ENCODE measurements at places on chromosomes 7 and 10.

DNA sequence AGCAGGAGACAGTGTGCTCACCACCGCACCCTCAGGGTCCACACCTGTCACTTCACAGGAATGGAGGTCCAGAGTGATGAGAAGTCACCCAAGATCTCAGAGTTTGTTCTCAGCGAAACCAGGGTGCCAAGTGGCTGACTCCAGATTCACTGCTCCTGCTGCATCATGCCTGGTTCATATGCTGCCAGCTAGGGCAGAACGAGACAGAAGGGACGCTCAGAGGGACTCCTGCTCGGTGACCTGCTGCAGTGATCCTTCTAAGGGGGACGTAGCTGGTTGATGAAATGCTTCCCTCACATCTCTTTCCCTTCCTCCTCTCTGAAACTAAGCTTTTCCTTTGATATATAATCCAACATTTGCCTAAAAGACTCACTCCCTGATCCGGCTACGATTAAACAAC lies 248.5 kb downstream of the SFMBT2 start:
- no peak for DNase-seq

DNA sequence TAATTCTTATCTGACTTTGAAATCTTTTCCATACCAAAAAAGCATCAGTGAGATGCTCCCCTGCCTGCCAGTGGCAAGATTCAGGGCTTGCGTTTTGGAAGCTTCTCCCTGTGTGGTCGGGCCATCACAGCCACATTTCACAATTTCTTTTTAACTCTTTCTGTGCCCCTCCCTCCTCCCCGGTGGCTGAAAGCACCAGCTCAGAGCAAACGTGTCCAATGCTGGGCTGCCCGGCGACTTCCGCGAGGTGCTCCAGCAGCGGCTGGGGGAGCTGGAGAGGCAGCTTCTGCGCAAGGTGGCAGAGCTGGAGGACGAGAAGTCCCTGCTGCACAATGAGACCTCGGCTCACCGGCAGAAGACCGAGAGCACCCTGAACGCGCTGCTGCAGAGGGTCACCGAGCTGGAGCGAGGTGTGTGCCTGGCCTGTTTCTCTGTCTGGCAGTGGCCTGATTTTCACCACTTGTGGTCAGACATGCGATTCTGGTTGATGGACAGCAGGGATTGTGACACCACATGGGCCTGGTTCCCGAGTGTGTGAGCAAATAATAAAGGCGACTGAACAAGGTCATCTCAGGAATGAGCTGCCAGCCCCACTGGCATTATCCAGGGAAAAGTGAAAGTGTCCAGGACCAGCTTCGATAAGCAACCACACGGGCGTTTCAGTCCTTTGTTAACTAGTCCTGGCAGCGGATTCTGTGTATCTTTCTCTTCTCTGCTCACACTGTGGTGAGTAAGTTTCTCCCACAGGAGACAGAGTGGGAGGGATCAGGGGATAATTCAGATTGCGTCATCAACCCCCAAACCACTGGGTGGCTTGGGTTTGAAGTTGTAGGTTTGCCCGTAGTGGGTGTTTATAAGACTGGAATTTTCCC lies 2.6 kb downstream of the NPTX2 start:
- DNase-seq, result no peak

GRCh38 chr10:77899080-77899477 lies 27.5 kb downstream of the DLG5 start:
- DNase-seq, result no peak

DNA sequence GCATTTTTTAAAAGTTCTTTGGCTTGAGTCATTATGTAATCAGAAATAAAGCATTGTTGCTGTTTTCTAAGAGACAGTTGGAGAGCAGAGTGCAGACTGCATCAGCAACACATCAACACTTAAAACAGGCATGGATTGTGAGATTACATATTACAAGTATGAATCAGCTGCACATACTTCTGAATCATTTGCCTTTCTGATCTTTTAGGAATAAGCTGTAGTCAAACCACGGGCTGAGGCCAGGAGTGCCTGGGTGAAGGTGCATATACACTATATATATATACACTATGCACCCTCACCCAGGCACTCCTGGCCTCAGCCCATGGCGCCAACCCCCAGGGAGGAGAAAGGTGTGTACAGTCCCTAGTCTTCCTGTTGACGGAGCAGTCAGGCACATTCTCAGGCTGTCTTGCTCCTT lies 52.4 kb upstream of the DLX6 start:
- no peak for DNase-seq

DNA sequence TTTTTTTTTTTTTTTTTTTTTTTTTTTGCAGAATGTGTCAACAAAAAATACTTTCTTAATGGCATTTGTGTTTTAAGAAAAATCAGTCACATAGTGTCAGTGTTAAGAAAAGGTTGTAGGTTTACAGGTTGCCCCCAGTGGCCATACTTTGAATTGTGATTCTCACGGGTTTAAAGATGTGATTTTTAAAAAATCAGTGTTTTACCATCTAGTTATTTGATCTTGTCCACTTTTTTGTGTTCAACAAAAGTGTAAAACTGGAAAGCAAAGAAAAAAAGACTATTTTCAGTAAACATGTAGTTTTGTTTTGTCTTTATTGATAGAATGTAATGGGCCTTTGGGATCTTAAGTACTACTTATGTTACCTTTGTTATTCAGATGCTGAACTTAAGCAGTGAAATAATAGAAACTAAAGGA lies 25.7 kb downstream of the SUV39H2 start:
- DNase-seq, result no peak

DNA sequence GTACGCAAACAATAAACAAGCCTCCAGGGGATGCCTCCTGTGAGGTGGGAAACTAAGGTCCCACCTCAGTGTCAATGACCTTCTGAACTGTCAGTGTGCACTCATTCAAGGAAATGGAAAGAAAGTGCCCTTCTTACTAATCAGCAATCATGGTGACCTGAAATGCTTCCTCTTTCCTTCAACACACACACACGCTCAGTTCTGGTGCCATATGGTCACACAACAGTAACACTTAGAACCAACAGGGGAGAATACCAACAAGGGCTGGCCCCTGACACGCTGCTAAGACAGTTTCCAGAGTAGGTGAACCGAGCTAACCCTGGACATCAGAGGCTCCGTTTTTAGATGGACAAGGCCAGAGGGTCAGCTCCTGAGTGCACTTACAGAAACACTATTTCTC lies 42.1 kb upstream of the EFCAB10 start:
- DNase-seq, result no peak

DNA sequence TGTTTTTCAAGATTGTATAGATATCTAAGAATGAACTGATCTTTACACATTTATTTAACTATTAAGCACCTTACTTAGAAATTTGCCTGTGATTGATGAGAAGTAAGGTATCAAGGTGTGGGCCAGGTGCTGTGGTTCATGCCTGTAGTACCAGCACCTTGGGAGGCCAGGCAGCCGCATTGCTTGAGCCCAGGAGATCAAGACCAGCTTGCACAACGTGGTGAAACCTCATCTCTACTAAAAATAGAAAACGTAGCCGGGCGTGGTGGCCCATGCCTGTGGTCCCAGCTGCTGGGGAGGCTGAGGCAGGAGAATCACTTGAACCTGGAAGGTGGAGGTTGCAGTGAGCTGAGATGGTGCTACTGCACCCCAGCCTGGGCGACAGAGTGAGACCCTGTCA lies 33.7 kb downstream of the NME8 start:
- DNase-seq, result no peak

DNA sequence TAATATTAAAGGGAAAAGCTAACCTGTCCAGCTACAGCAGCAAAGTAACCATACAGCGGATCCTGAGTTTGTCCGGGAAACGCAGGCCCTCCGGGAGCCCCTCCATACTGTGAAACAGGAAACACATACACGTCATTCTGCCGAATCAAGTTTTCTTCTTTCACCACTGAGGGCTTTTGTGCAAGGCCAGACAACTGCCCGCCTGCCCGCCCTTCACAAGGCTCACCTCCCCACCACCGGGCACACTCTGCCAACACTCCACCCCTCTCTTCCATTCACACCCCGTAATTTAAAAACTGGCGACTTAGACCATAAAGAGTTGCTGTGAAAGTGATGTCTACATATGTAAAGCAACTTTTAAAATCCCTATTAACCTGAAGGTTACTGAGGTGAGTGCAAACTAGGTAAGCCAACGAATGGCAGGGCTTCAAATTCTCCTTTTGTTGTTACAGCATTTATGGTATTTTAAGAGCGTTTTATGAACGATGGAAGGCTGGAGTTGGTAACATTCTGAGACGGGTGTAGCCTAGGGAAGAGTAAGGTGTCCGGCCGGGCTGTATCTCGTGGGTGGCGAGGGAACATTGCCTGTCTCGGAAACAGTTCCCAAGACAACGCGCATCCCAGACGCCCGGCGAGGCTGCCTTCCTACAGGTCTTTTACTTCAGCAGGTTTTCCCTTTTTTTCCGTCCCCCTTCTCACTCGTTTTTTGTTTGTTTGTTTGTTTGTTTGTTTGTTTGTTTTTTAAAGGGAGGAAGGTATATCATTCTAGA lies 817 bp downstream of the SRI start:
- DNase-seq, result no peak

DNA sequence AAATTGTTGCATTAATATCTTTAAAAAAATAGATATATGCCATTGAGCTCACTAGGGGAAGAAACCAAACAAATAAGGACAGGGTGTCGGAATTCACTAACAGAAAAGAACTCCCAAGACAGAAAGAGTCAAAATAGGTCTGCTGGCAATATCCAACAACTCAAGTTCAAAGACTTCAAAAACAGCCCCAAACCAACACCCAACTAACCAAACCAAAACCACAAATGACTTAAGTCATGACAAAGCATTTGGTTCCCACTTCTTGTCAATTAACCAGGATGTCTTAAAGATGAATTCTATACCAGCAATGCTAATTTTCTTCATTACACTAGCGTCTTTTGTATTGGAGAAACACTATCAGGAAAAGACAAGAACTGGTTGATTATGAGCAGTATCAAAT lies 249.0 kb upstream of the PLXNA4 start:
- no peak for DNase-seq

GRCh38 chr10:102775201-102775934 lies 31.6 kb downstream of the WBP1L start:
- no peak for DNase-seq

GRCh38 chr7:133207687-133208086 lies 45.2 kb upstream of the EXOC4 start:
- DNase-seq, result no peak

DNA sequence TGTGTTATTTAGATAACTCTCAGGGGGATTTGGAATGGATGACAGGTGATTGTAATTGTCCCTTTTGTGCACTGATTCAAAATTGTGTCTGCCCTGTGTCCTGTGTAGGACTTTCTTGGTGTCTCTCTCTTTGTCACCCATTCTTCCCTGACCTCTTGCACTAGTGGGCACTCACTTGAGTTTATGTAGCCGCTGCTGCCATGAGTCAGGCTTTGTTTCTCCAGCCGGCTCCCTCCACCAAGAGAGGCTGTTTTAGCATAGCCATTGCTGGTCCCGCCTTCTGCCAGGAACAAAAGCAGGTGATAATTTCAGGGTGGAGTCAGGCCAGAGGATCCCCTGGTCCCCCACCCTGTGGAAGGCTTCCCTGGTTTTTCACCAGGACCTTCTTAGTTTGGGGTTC lies 8.4 kb downstream of the COL17A1 start:
- no peak for DNase-seq

- no peak for DNase-seq
Measured at GRCh38 chr10:86936661-86937501, 20.5 kb downstream of the MMRN2 start.

DNA sequence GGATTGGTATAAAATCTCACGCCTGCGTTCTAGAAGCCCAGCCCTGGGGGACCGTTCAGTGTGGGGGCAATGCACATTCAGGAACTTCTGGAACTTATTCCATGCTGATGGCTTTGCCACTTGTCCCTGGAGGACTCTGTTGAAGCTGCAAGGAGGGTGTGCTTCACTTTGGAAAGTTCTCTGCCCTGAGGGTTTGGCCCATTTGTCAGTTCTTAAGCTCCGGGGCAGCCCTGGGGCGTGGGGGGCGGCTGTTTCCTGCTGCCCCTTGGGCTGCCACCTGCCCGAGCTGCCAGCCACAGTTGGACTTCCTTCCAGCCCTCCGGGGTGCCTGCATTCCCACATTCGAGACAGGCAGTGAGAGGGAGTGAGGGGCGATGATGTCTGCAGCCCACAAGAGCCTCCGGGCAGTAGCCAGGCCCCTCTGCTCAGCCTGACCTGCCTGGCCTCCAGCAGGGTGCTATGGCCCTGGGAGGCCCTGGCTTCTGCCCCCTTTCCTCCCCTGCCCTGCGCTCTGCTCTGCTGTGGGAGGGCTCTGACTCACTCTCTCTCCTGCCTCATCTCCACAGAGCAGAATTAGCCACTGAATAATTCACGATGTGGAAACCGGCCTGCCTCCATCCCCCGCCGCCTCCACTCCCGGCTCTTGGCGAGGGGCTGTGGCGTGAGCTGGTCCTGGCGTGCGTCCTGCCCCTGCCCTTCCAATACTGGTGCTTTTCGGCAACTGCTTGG lies 1.9 kb downstream of the TTYH3 start:
- no peak for DNase-seq
